Activated T-helper 17 cell treated with anti-CD3 and anti-CD28 coated beads, Interleukin-2, amount 50 U/mL, for 72 hours (primary cell): ENCODE measurements at places on chromosomes 7 and 10. TPM values are rescaled to one million over a fixed set of nuclear protein-coding genes. Genes with fewer than 3 reads are reported as not detected.

The CDHR3 gene
- 2.2 TPM for total RNA-seq

GRCh38 chr10:132877473-132877872, 64.9 kb downstream of the CFAP46 start:
- ATAC-seq = no peak

GRCh38 chr7:80530136-80530535, 18.3 kb upstream of the GNAT3 start:
- ATAC-seq = no peak

- ATAC-seq = no peak
Observed at GRCh38 chr10:98832196-98832595, 385.5 kb upstream of the HPS1 start.

- ATAC-seq = no peak
Observed at GRCh38 chr7:82015751-82016150, 245.9 kb upstream of the HGF start.

DNA sequence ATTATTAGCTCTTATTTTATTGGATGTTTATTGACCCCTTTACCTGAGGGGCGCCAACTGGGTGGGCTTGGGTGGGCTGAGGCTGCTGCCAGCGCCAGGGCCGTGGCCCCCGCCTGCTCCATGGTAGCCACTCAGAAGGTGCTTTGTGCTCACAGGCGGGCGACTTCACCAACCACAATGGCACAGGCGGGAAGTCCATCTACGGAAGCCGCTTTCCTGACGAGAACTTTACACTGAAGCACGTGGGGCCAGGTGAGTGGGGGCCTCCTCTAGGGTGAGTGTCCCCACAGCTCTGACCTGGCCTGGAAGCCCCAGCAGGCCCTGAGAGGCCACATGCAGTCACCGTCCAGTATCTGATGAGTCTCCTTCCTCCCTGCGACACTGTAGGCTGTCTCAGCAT, 4.1 kb downstream of the PPIF start:
- no peak for ATAC-seq

- no peak for ATAC-seq
Observed at GRCh38 chr7:102978284-102978683, 65.5 kb downstream of the LRRC17 start.

GRCh38 chr10:15144788-15145187, 23.7 kb downstream of the NMT2 start:
- ATAC-seq = no peak

DNA sequence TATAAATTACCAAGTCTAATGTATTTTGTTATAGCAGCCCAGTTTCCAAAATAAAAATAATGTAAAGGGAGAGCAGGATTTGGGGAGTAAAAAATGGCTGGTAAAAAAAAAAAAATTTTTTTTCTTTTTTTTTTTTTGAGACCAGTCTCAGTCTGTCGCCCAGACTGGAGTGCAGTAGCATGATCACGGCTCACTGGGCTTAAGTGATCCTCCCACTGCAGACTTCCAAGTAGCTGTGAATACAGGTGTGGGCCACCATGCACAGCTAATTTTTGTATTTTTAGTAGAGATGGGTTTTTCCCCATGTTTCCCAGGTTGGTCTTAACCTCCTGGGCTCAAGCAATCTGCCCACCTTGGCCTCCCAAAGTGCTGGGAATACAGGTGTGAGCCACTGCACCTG, 4.8 kb upstream of the LSM8 start:
- ATAC-seq = no peak

- no peak for ATAC-seq
Observed at GRCh38 chr10:43156590-43157341, 18.5 kb downstream of the CSGALNACT2 start.

DNA sequence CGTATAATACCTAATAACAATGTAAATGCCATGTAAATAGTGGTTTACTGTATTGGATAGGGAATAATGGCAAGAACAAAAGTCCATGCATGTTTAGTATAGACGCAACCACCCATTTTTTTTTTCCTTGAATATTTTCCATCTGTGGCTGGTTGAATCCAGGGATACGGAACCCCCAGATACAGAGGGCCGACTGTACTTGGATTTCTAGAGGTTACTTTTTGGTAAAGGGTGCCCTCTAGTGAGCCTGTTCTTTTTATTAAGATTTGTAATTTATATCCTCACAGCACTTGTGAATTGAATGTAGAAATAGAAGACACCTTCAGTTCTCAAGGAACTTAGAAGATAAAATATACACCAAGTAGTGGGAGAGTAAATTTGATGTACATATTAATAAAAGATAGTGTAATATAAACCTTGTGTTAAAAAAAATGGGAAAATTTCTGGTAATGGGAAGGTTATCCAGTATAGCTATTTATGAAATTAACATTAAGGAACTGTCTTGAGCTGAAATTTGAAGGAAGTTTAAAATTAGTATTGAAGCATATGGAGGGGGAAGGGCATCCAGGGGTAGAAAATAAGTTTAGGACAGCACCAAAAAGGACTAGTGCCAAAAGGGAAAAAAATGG, 32.0 kb downstream of the EXOC6 start:
- no peak for ATAC-seq

DNA sequence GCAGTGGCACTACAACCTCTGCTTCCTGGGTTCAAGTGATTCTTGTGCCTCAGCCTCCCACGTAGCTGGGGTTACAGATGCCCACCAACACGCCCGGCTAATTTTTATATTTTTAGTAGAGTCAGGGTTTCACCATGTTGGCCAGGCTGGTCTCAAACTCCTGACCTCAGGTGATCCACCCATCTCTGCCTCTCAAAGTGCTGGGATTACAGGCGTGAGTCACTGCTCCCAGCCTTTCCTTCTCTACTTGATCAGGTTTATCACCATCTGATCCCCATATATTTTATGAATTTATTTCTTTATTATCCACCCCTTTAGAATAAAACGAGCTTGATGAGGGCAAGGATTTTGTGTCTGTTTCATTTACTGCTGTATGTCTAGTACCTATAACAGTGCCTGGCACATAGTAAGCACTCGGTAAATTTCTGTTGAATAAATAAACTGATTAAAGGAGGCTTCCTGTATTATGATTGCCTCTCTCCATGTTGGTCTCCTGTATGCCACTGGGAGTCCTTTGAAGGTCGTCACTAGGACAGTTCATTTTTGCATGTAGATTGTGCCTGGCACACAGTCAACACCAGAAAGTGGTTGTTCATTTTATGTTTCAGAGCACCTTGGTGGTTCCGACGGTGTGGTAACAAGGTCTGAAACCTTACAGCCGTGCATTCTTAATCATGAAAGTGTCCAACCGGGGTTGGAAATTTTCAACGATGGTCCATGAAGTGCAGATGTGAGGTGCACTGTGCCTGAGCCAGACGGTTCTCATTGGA, 9.6 kb upstream of the EIF3A start:
- ATAC-seq = peak; percentile 93

DNA sequence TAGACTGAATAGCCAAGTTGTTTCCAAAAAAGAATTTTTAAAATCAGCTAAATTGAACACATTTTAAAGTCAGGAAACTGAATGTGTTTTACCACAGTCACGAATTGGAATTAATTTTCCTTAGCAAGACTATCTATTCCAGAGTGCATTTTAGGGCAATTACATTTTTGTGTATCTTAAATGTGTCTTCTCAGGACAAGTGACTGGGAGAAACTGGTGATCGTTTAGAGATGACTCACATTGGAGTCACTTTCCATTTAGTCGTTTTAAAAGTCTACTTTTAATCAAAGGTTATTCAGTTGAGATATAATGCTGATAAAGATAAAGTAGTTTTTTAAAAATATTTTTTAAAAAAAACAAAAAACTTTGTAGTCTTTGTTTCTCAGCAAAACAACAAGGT, 191.7 kb upstream of the SLC26A5 start:
- no peak for ATAC-seq

DNA sequence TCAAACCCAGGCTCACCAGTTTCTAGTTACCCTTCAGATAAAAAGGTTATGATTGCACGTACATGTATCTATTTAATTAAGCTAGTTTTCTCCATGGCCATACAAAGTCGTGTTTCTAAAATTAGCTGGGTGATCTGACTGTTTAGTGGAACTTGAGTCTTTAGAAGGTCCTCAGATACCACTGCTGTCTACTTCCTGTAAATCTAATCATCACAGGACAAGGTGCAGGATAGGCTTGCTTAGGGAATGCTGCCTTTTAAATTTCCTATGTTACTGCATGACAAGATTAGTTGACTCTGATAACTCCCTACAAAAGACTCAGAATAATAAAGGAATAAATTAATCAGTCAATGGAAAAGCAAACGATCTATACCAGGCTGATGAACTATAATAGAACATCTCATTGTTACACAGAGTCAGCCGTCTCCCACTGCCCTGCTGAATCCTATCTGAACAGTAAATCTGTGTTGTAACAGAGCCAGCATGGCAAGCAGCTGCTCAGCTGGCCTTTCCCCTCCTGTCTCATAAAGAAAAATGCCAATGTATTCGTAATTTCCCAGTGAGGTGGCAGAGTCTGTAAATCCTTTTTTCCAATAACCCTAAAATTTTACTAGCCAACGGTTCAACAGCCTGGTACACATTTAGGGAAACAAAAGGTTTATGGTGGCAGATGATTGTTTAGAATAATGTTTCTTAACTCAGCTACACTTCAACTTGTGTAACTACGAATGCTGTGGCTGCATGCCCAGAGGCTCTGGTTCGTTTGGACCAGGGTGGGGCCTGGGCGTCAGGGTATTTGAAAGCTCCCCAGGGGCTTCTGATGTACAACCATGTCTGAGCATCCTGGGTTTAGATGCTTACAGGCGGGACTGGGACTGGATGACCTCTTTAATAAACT, 318.0 kb downstream of the PAXIP1 start:
- ATAC-seq = no peak

DNA sequence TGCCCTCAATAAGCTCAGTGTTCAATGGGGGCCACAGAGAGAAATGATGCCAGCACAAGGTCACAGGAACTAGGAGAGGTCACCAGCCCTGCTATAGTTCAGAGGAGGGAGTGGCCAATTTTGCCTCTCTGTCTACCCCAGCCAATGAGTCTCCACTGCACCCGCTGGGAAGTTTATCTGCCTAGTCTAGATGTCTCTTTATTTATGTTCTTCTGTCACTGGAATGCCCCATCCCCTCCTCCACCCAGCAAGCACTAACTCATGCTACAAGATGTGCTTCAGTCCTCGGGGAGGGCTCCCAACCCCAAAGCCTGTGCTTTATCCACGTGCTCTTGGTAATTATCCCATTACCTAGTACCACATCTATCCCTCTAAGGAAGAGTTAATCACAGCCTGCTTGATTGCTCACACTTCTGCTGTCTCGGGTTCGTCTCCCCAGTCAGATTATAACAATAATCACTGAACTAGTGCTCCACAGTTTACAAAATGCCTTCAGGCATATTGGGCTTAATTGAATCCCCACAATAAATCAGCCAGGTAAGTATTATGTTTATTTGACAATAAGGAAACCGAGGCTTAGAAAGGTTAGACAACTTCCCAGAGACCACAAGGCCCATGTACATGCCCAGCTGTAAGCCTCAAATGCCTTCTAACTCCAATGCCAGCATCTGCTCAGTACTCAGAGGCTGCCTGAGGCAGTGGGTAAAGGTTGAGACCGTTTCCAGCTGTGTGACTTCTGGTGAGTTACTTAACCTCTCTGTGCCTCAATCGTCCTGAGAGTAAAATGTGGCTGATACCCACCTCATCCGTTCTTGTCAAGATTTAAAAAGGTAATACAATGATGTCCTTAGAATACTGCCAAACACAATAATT, 3.9 kb downstream of the HIP1 start:
- no peak for ATAC-seq
